ENCODE measurements at places on chromosomes 13 and 19. TPM values are rescaled to one million over a fixed set of nuclear protein-coding genes. Genes with fewer than 3 reads are reported as not detected.

Gene IGFL3
- not detected for total RNA-seq

Gene F10
- total RNA-seq = not detected

Gene GJB6
- not detected for total RNA-seq

Gene OSCAR
- total RNA-seq = not detected

Gene SSC5D
- total RNA-seq = 2.4 TPM

Gene TGFBR3L
- 0.76 TPM for total RNA-seq

Gene ZNF285
- total RNA-seq = 3.1 TPM

Gene ZNF569
- total RNA-seq = 5.2 TPM

Gene PSG6
- total RNA-seq = not detected

Gene CYP4F22
- 0.06 TPM for total RNA-seq

Gene PRKCG
- not detected for total RNA-seq

Gene C5AR2
- under 0.01 TPM for total RNA-seq

Gene ZNF221
- 4.1 TPM for total RNA-seq

Gene STARD13
- 20.6 TPM for total RNA-seq
